ENCODE measurements at places on chromosomes 13 and 19.

DNA sequence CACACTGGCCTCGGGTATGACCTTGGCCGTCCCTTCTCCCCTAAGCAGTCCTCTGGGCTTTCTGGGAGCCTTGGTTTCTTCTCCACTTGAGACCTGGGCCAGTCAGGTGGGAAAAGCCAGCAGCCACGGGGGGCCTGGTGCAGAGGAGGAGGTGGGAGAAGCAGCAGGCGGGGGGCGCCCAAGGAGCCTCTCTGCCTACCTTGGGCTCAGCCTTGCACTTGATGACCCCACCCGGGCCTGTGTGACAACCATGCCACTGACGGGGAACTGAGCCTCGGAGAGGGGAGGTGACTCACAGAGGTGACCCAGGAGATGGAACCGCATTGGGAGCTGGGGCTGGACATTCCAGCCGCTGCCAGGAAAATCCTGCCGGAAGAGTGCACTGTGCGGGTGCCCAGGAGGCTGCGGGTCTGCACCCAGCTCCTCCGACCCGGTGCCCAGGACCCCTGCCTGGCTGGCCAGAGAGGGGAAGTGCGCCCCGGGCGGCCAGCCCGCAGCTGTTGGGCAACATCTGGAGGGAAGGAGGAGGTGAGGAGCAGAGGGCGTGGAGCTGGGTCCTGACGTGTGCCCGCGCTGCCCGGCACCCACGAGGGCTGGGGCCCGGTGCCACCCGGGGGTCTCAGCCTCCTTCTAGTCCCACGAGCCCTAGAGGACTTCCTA lies 23.4 kb upstream of the SLC7A10 start:
- DNase-seq = peak; percentile 73

- peak; percentile 67 for DNase-seq
Observed at GRCh38 chr13:35157143-35157755, 215.2 kb downstream of the NBEA start.

GRCh38 chr19:33406521-33407139 lies 33.1 kb downstream of the CEBPG start:
- peak; percentile 36 for DNase-seq

DNA sequence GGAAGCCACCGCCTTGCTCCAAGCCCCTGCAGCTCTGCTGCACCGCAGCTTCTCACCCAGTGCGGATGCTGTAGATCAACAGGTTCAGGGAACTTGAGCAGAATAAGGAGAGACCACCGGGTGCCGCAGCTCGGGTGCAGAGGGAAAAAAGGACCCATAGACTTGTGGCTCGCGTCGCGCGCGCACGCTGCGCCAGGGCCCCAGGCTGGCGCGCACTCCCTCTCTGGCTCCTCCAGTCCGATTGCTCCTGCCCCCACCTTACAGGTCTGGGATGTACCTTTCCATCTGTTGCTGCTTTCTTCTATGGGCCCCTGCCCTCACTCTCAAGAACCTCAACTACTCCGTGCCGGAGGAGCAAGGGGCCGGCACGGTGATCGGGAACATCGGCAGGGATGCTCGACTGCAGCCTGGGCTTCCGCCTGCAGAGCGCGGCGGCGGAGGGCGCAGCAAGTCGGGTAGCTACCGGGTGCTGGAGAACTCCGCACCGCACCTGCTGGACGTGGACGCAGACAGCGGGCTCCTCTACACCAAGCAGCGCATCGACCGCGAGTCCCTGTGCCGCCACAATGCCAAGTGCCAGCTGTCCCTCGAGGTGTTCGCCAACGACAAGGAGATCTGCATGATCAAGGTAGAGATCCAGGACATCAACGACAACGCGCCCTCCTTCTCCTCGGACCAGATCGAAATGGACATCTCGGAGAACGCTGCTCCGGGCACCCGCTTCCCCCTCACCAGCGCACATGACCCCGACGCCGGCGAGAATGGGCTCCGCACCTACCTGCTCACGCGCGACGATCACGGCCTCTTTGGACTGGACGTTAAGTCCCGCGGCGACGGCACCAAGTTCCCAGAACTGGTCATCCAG lies 964 bp downstream of the PCDH17 start:
- no peak for DNase-seq

- DNase-seq = no peak
Observed at GRCh38 chr19:35915443-35915842, 7.3 kb upstream of the TYROBP start.

GRCh38 chr13:46668302-46668720 lies 115.3 kb downstream of the LRCH1 start:
- DNase-seq = peak; percentile 97

- DNase-seq = peak; percentile 9
Observed at GRCh38 chr19:7961920-7962626, 18.6 kb upstream of the TIMM44 start.

DNA sequence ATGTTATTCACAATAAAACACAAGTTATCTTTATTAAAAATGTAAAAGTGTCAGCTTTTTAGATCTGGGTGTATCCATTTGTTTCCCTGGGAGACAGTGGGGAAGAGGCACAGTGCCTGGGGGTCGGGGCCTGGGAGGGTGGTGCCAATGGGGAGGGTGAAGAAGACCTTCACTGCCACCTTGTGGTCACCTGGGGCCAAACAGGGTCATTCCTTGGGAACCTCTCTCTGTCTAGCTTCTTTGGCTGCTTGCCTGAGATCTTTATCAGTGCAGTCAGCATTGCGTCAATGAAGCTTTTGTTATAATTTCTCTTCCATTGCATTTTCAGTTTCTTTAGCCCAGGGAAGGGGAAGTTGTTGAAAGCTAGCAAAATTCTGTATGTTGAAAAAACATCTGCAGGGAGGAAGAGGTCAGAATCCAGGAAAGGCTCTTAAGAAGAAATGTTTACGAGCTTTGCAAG lies 39.1 kb downstream of the PCDH8 start:
- peak; percentile 97 for DNase-seq

- DNase-seq = no peak
Observed at GRCh38 chr19:32357720-32358119, 12.3 kb downstream of the ZNF507 start.

GRCh38 chr19:44306283-44306682 lies 1.5 kb upstream of the ZNF235 start:
- DNase-seq = no peak

DNA sequence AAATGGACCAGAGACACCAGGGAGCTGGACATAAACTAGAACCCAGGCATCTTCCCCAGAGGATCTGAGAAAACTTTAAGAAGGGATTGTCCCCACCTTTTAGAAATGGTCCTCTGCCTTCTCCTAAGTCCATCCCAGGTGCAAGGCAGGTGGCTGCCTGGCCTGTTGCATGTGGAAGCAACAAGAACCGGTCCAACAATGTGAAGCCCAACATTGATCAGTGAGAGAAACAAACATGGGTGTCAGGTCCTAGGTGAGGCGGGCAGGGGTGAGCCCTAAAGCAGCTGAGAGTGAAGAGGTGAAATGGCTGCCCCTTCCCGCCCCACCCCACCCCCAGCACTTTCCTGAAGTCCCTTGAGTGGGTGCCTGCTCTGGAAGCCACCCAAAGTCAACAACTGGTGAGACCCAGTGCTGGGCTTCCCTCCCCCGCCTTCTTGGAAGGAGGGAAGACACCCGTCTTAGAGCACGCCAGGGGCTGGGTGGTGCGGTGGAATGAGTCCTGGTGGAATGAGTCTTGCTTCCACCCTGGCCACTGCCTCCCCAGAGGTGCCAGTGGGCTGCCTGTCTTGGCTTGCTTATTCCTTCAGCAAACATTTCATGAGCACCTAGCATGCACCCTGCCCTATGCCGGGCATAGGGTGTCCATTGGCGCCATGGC lies 1.7 kb downstream of the AP1M1 start:
- DNase-seq = no peak

DNA sequence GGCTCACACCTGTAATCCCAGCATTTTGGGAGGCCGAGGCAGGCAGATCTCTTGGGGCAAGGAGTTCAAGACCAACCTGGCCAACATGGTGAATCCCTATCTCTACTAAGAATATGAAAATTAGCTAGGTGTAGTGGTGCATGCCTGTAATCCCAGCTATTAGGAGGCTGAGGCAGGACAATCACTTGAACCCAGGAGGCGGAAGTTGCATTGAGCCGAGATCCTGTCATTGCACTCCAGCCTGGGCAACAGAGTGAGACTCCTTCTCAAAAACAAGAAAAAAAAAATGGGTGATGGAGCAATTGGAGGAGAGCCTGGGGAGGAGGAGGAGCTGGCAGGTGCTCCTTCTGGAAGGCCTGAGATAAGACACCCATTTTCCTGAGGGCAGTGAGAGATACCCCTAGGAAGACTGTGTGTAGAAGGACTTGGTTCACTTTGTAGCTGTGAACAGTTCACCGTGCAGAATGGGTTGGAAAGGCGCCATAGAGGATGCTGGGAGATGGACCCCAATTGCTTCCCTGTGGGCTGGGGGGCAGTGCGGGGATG lies 8.7 kb upstream of the CARM1 start:
- no peak for DNase-seq

DNA sequence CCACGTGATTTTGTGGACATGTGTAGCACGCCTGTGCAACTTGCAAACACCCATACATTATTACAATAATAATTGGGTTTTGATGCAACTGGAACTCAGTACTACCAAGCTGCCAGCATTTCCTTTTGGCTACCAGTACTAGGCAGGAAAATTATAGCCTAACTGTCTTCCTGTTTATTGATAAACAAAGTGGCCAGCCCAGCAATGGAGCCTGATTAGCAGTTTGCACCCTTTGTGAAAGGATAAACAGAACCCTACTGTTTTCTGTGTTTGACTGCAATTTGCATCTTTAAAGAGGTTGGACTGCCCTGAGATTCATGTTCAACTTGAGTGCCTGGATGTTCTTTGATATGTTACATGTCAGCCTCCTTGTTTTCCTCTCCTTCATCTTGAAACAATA lies 173.9 kb downstream of the ZIC5 start:
- DNase-seq = no peak

- DNase-seq = no peak
Observed at GRCh38 chr19:18633321-18633720, 3.5 kb upstream of the KLHL26 start.

- DNase-seq = no peak
Observed at GRCh38 chr13:73672492-73672891, 461.7 kb downstream of the KLF12 start.

DNA sequence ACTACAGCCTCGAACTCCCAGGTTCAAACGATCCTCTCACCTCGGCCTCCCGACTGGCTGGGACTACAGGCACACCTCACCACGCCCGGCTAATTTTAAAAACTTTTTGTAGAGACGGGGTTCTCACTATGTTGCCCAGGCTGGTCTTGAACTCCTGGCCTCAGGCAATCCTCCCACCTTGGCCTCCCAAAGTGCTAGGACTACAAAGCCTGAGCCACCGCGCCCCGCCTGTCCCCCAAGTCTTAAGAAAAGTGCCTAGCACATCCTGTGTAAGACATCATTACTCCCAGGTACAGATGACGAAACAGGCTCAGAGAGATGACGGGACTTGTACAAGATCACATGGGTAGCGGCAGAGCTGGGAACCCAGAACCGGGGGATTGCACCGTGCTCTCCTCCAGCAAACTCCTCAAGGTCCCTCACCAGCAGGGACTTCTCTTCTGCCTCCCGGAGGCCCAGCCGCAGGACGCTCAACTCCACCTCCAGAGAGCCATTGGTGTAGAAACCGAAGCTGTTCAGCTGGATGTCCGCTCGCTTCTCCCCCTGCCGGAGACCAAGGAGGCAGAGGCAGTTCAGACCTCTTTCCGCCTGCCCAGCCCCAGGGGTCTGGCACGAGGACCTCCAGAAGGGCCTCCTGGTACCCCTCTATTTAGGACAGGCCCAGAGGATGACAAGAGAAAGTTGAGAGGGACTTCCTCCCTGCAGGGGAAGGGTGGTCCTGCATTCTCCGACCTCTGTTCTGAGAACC lies 1.0 kb downstream of the GPR108 start:
- DNase-seq = peak; percentile 79

- no peak for DNase-seq
Observed at GRCh38 chr13:84121456-84121855, 239.2 kb upstream of the SLITRK1 start.

All from AML-193 (cell line).